ENCODE measurements at places on chromosomes 2 and 18.

DNA sequence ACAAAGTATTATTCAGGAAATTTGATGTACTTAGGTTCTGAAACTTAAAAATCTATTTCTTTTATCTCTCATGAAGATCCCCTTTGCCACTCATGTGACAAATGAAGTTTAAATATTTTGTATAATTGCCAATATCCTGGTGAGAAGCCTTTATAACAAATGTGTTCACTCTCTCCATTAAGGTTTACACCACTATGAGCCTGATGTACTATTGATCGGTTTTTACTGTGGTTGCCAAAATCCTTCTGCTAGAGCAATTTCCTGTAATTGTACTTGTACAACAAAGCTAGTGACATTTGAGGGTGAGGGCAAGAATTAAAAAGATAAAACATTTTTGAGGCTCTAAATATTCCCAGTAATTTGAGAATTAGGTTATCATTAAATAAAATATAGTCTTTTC lies 222.3 kb upstream of the CDH19 start:
- DNase-seq = no peak

GRCh38 chr18:13416848-13417247 lies 198.3 kb downstream of the LDLRAD4 start:
- DNase-seq = no peak

- no peak for DNase-seq
Measured at GRCh38 chr2:158321264-158321663, 135.3 kb downstream of the CCDC148 start.

- DNase-seq = no peak
Measured at GRCh38 chr2:241981076-241981700, 111.7 kb downstream of the RTP5 start.

DNA sequence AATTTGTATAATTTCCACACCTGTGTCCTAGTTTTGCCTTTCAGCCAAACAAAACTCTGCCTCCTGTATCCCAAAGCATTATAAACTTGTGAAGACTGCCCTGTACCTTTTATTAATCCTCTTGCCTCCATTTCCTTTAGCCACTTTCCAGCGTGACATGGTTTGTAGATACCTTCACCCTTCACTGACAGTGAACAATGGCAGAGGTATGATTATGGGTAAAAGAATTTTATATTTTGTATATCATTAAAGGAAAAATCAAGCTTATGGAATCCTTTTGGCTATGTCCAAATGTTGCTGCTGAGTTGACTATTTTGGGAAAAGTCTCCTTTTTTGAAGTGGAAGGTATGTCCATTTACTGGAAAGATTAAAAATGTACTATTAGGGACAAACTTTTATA lies 251.7 kb downstream of the HNMT start:
- no peak for DNase-seq

- DNase-seq = no peak
Measured at GRCh38 chr2:181851726-181852125, 39.8 kb upstream of the ITPRID2 start.

GRCh38 chr2:164363646-164364045 lies 257.6 kb downstream of the GRB14 start:
- no peak for DNase-seq

- no peak for DNase-seq
Measured at GRCh38 chr2:8525582-8526402, 156.1 kb upstream of the ID2 start.

- DNase-seq = no peak
Measured at GRCh38 chr2:73962798-73963197, 21.9 kb upstream of the TET3 start.

Data from cortex of kidney (tissue), 1 donor.